Stimulated activated CD4-positive, alpha-beta T cell treated with anti-CD3 and anti-CD28 coated beads, Interleukin-1b, Interleukin-23, amount 100 ng/mL, for 1 hour (primary cell): ENCODE measurements at places on chromosomes 2 and 18.
A peak's percentile ranks its signal among the peaks of the same experiment; 100 is the strongest.

DNA sequence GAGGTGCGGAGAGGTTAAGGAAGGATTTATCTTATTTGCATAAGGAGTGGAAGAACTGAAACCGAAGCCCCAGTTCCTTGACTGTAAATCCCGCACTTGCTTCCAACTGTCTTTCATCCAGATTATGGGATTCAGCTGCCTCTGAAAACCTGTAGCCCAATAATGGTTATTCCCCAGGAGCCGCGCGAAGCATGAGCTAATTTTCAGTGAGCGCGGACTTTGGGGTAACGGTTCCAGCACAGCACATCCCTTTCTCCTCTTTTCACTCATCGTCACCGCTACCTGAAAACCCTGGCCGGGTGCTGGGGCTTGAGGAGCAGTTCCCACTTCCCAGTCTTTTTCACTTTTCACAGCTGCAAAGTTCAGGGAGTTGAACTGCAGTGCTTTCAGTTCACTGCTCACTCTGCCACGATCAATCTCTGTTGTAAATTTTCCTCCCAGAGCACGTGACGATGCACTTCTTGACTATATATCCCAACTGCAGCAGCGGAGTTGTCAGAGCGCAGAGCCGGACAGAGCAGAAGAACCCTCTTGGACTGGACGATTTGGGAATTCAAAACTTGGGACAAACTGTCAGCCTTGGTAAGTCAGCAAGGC lies at the start of gene KCNE4:
TSS of gene KCNE4 (plus strand) at position 498 of the 597 bp plus-strand sequence. CDS start 641 bp downstream, outside the sequence.
- DNase-seq, result no peak

DNA sequence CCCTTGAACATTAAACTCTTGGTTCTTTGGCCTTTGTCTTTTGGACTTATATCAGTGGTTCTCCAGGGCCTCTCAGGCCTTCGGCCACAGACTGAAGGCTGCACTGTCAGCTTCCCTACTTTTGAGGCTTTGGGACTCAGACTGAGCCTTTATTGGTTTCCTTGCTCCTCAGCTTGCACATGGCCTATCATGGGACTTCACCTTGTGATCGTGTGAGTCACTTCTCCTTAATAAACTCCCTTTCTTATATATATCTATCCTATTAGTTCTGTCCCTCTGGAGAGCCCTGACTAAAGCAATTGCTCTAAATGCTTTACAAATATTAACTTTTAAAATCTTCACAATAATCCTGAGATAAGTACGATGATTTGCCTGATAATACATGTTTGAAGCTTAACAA lies 353.6 kb upstream of the TRIB2 start:
- DNase-seq, result no peak

DNA sequence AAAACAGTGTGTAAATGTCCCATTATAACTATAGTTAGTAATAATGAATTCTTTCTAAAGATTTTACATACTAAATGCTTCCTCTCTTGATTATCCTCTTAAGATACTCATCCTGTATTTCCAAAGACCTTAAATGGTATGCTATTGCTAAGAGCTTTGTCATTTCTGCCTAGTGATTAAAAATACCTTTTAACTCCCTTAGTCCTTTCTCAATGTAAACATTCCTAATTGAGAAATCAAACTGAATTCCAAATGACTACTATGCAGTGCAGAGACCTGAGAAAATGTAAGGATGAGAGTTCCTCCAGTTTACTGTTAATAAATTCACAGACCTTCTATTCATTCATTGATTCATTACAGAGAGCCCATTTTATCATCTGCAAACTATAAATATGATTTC lies 86.9 kb downstream of the SOS1 start:
- no peak for DNase-seq

GRCh38 chr2:23698116-23698693 lies 228.7 kb downstream of the ATAD2B start:
- DNase-seq, result no peak

- no peak for DNase-seq
Observed at GRCh38 chr2:194867328-194867727, 789.7 kb upstream of the SLC39A10 start.

GRCh38 chr2:204365811-204366210 lies 179.5 kb upstream of the PARD3B start:
- no peak for DNase-seq

DNA sequence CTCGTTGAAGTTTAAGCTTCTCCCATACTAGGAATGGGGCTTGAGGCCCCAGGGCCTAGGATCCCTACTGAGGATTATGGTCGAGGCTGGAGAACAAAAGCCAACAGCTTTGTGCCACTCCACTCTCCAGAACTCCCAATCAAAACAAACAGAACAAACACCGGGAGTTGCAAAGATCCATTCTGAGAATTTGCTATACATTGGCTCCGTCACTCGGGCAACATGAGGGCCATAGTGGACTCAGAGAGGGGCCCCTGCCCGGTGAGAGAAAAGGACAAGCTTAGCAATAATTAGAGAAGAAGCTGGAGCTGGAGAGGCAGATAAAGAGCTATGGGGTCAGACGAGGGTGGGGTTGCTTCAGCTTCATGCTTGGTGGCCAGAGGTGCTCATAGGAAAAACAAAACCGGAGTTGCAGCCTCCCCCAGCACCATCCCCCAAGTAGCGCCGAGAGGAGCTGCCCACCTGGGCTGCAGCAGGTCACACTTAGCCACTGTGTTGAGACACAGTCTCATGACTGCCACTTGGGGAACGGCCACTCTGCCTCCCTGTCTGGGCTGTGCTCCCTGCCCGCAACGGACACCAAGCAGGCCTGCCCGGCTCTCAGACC lies 142.3 kb upstream of the HAAO start:
- no peak for DNase-seq

DNA sequence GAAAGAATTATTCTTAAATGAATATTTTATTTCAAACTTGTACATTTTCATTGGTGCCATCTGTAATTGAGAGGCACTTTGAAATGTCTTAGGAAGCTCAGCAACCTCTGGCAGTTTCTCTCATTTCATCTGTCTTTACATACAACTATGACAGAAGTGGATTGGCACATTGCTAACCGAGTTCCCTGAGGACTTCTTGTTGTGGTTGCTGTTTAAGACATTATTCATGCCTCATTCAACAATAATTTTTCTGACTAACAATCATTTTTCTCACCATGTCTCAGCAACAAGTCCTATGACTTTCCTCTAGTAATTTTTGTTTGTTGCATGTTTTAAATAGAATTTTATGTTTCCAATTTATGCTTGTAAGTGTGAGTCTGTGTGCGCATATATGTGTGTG lies 284.0 kb upstream of the CWC22 start:
- no peak for DNase-seq

DNA sequence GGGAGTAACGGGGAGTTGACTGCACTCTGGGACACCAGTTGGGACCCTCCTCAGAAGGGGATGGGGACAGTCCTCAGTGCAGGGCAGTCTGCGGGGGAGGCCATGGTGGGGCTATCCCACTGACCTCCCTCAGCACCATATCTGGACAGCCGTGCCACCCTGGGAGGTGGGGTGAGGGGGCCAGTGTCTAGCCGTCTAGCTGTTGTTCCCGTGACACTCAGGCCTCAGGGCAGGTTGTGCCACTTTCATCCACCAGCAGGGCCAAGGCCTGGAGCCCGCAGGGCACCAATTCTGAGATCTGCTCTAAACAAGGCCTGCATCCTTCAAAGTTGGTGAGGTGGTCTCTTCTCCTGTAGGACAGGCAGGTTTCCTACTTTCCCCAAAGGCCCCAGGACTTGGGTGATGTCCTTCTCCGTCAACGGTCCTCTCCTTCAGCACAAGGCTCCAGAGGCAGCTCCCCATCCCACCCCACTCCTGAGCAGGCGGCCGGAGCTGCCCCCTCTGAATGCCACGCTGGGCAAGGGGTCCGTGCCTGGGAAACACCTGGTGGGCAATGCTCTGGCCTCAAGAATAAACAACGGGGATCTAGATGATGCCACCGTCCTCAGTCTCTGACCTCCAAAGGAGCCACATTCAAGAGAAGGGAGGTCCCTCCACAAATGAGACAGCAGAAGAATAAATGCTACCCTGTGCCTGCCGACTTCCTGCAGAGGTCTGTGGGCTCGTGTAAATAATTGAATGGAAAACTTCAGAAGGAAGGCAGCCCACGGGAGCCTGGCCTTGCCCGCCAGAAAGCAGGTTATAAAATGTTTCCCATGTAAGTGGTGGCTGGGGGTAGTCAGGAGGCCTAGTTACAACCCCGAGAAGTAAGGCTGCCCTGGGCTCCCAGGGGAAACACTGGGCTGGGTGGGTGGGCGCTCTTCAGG lies 42.8 kb upstream of the PTMA start:
- no peak for DNase-seq

DNA sequence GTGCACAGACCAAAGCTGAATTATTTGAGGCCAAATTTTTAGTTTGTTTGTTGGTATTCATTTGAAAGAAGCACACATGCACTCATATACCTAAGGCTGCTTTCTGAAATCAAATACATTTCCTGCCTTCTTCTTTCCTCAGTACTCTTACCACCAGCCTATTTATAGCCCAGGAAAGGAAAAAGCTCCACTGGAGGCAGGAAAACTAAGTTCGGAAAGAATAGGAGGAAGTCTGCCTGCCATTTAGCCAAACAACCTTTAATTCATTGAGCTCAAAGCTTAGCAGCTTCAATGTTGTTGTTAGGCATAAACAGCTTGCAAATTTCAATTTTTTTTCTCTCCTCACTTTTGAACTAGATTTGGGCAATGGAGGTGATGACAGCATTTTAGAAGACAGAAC lies 40.4 kb upstream of the RASGRP3 start:
- no peak for DNase-seq

DNA sequence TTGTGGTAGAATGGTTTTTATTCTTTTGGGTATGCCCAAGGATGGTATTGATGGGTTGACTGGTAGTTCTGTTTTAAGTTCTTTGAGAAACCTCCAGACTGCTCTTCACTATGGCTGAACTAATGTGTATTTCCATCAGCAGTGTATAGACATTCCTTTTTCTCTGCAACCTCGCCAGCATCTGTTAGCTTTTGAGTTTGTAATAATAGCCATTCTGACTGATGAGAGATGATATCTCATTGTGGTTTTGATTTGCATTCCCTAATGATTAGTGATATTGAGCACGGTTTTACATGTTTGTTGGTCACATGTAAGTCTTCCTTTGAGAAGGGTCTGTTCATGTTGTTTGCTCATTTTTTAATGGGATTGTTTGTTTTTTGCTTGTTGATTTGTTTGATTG lies 1348.7 kb upstream of the NXPH2 start:
- DNase-seq, result no peak

DNA sequence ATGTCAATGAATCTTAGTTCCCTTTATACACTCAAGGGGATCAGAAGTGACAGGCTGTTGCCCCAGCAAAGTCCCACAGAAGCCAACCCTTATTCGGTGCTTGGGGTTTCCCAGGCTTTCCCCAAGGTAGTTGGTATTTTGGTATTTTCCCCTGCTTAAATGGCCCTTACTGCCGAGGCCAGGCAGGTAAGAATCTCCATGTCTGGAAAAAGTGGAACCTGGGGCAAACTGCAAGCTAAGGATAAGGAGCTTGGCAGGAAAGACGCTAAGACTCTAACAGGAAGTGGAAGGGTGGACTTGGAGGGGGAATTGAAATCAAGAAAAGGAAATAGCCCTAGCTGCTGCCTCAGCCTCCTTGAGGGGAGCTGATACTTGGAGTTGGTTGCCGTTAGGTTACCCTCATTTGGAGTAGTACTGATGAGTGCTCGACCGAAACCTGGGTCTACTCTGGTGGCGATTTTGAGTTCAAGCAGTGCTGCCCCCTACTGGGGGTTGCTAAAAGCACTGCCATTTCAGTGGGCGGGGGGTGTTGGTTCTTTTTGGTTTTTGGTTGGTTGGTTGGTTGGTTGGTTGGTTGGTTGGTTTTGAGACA lies 3.3 kb upstream of the GPBAR1 start:
- peak; percentile 40 for DNase-seq

- DNase-seq, result no peak
Observed at GRCh38 chr2:229634601-229635370, 79.6 kb downstream of the DNER start.

GRCh38 chr2:180360283-180360618 lies 353.2 kb upstream of the CWC22 start:
- no peak for DNase-seq

DNA sequence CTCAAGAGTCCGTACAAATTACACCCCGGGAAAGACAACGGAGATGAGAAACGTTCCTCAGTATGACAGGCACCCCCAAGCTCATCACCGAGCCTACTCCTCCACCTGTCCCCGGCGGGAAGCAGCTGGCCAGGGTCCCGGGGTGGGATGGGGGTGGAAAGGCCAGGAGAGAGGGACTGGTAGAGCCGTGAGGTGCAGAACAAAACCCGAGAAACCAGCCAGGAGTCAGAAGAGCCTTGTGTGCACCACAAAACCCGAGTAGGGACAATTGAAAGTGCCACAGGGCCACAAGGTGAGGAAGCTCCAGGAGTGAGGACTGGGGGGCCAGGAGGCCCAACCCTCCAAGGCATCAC lies 75.5 kb upstream of the SALL3 start:
- no peak for DNase-seq

DNA sequence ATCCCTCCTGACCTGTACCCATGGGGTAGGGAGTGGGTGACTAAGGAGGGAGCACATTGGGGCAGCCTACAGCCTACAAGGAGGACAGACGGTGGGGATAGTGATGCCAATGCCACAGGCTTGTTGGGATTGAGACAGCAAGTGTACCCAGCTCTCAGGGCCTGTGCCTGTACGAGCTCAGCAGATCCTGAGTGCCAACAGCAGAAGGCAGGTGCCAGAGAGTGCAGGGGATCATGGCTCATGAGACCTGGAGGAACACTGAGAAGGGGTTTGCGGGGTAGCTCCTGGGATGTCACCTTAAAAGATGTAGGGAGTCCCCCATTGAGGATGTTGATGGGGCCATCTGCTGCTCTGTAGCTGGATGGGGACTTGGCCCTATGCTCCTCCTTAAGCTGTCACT lies 10.3 kb upstream of the SNED1 start:
- DNase-seq, result no peak
